ENCODE measurements at places on chromosomes 5 and 9.

GRCh38 chr5:147619281-147619878, 109.5 kb upstream of the DPYSL3 start:
- DNase-seq = no peak

- peak; percentile 22 for DNase-seq
Measured at GRCh38 chr5:141084487-141084989, 9.9 kb upstream of the PCDHB2 start.

DNA sequence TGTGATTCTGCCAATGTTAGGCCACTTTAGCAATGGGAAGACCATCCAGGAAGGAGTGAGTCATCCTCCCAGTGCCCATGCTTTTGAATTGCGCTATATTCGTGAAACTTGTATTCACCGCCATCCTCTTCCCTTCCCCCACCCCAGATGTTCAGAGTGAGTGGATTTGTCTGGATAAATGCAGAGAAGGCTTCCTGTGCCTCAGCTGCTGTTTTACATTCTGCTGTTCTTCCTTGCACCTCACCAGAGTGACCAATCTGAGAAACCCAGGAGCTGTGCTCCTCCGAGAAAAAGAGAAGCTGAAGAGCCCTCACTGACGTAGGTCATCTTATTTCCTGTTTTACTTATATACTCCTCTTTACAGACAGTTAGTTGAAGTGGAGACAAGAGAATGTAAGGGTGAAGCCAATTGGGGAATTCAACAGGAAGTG, 24.6 kb upstream of the SVEP1 start:
- DNase-seq = no peak

DNA sequence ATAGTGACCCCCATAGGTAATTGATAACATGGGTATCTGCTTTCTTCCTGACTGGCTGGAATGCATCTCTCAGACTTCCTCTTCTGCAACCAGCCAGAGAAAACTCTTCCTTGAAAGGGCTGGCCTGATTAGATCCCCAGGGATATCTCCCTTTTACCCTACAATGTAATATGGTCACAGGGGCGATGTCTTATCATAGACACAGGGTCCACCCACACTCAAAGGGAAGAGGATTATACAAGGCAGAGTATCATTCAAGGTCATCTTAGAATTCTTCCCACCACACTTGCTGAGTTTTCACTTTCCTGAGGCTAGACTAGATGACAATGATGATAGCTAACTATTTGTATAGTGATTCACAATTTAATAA, 33.2 kb downstream of the TTLL11 start:
- DNase-seq = no peak

- no peak for DNase-seq
Measured at GRCh38 chr5:4855036-4855435, 285.1 kb upstream of the ADAMTS16 start.

DNA sequence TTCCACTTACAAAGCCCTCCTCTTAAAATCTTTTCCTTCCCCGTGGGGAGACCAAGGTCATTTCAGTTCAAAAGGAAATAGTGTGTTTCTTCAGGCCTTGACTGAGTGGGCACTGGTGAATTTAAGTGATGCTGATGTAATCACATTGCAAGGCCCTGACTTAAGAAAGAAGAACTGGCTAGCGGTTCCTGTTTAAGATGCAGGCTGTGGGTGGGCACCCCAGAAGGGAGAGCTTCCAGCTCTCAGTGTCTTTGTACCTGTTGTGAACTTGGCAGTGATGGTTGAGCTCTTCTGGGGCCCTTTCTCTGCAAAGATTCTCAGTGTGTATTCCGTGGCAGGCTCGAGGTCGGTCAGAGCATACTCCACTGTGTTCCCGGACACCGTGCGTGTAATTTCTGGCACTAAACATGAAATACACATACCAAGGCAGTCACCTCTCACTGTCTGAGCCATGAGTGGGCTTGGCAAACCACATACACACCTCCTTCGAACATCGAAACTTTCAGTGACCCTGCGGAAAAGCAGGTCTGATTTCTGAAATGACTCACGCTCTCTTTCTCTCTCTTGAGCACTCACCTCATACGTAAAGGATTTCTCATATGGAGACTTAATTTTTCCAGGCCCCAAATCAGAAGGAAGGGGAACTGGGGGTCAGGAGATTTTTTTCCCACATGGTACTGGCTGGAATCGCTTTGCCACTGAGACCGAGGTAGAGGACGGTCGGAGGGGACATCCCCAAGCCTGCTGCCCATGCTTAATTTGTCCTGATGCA, 81.9 kb downstream of the TNC start:
- no peak for DNase-seq

GRCh38 chr9:127333221-127334064, 63.5 kb upstream of the SLC2A8 start:
- no peak for DNase-seq

DNA sequence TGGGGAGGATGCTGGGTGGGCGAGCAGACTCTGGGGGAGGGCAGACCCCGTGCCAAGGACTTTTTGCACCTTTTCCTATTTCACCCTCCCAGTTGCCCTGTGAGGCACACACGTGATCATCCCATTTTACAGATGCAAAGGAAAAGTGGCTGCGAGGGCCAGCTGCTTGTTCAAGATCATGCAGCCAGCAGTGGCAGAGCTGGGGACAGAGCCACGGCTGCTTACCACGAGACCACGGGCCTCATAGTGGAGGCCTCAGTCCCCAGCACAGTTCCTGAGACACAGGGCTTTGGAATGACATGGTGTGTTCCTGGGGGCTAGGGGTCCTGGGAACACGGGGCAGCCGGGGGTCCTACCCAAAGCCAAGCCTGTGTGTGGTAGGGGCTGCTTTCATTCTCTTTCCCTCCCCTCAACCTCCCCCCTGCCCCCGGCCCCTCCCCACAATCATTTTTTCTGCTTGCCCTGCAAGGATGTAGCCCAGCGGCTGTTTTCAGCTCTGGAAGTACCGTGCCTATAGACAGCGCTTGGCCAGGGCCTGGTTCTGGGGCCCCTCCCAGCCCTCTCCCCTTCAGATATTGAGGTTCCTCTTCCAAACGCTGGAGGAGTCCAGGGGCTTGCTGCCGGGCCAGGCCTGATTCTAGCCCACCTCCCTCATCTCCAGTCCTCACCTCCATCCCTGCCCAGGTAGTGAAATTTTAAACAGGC, 58.5 kb upstream of the IER5L start:
- no peak for DNase-seq

DNA sequence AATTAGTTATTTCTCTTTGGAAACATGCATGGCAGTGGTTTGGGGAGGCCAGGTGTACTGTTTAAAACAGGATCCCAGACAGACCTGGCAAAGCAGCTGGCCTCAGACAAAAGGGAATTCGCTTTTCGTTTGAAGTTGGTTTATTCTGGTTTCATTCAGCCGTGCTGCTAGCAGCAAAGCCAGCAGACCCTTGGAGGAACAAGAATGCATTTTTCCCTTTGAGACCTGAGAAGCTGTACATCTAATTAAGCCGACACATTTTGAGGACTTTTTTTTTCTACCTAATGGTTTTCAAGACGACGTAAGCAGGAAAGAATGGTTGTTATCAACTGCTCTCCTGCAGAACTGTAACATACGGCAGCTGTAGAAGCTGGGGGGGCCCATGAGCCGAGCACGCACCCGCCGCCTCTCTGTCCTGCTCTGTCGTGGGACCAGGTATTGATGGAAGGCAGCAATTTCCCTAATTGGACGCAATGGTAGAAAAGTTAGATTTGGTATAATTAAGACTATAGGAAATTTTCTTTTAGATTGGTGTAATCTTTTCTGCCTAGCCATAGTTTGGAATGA, 13.6 kb downstream of the PLEKHG4B start:
- DNase-seq = no peak

DNA sequence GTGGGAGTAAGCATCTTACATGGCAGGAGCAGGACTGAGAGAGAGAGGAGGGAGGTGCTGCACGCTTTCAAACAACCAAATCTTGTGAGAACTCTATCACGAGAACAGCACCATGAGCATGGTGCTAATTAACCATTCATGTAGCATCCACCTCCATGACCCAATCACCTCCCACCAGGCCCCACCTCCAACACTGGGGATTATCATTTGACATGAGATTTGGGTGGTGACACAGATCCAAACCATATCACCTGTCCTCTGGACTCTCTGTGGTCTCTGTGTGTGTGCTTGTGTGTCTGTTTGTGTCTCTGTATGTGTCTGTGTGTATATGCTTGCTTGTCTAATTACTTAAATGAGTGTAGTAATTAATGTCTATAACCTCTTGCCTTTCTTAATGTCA, 31.1 kb downstream of the SEC61B start:
- no peak for DNase-seq

- DNase-seq = no peak
Measured at GRCh38 chr9:115758441-115758840, 395.1 kb upstream of the PAPPA start.

DNA sequence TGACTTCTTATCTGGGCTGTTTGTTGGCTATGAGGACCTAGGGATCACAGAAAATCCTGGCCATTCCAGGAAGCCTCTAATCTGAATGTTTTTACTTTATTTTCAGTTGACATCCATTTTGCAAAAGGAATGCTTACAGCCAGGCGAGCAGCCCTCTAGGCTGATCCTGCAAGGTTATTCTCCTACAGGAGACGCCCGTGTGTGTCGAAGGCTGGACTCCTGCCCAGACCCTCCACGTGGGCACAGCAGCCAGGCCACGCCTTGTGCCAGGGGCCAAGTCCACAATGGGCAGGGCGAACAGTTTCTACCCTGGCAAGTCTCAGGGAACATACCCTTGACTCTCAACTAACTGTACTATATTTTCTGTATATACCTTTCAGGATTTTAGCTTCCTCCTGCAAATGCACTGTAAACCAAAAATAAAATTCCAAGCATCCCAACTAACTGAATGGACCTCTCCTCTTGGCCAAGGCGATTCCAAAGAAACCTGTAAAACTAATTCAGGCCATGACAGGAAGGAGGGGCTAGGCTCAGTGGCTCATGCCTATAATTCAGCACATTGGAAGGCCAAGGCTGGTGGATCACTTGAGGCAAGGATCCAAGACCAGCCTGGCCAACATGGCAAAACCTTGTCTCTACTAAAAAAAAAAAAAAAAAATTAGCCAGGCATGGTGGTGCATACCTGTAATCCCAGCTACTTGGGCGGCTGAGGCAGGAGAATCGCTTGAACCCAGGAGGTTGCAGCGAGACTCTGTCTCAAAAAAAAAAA, 5.7 kb downstream of the CMBL start:
- DNase-seq = peak; percentile 93

DNA sequence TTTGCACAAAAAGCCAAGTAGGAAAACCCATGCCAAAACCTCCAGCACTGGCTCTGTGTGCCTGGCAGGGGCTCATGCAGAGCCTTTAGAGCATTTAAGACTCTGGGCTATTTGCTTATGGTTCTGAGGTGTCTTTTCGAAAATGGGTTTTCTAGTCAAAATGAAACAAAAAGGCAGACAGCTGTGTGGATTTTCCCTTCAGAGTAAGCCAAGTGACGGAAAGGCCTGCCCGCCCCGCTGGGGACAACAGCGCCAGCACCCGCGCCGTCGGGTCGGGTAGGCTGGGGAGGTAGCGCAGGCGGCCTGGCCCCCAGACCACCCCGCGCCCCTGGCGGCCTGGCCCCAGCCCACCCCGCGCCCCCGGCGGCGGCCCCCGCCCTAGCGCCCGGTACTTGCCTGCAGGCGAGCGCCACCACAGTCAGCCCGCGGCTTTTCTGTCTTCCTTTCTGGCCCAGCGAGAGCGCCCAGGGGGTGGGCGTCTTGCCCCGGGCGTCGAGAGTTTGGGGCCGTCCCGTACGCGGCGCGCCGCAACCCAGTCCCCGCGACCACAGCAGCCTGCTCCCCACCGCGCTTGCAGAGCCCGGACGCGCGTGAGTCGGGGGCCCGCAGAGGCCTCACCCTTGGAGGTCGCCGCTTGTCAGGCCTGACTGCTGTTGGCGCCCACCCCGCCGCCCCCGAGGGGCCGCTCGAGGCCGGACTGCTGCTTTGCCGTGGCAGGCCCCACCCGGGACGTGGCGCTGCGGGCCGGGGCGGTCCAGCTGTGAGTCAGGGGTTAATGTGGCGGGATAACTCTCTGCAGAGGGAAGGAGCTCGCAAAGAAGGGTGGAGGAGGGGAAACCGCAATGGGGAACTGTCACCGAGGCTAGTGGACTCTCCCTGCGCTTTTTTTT, at the start of gene TICAM2:
Gene TICAM2, minus strand, starts transcription at position 779 of the 890 bp plus-strand sequence. CDS start 21,223 bp downstream, outside the sequence.
- DNase-seq = peak; percentile 26

DNA sequence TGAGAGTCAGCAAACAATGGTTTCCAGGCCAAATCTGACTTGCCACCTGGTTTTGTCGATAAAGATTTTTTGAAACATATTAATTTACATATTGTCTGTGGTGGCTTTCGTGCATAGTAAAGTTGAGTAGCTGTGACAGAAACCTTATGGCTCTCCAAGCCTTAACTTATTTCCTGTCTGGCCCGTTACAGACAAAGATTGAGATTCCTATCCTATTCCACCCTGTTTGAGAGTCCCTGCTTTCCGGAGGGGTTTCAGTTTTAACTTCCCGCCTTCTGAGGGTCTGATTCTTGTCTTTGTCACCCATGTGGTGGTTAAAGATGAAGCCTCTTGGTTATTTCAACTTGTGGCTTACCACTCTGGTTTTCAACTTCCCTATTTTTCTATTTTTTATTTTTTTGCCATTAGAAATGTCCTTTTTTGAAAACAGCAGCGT, 11.4 kb downstream of the OTULIN start:
- DNase-seq = no peak

DNA sequence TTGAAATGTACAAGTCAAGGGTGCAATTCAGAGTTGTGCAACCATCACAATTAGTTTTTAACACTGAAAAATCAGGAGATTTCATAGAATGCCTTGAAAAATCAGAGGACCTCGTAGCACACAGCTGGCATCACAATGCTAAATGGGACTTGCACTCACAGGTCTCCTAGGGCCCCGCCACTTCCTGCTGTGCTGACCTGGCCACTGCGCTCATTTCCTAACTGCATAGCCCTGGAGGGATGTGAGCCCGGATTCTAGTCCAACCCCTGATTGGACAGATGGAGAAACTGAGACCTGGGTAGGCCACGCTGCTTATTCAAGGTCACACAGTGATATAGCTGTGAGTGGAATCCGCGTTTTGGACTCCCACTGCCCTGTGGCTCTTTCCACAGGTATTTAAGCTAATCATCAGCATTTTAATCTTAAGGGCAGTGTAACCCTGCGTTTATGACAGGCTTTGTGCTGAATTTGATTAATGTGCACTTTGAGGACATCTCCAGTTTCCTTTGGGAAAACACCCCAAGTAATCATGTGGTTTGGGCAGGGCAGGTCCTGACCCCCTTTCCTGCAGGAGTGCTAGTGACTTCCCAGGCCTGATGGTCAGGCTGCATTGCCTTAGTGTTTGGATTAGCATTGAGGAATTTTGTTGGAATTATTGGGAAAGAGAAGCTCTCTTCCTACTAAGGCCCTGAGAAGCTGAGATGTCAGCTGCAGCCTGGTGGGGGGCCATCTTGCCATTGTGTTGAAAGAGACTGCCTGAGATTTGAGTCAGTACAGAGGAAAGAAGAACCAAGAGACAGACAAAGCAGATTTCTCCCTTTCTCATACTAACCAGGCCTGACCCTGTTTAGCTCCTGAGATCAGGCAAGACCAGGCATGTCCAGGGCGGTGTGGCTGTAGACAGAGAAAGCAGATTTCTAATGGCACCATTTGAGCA, 36.2 kb downstream of the STC2 start:
- no peak for DNase-seq

GRCh38 chr5:161545344-161546094, 1.0 kb downstream of the GABRB2 start:
- no peak for DNase-seq

- peak; percentile 30 for DNase-seq
Measured at GRCh38 chr5:171419688-171420430, 412 bp downstream of the FGF18 start.

Measured in HT-29 (cell line).